Activated CD8-positive, alpha-beta T cell treated with anti-CD3 and anti-CD28 coated beads for 36 hours (primary cell): ENCODE measurements at places on chromosomes 5 and 9.

- no peak for DNase-seq
Observed at GRCh38 chr5:30001826-30002225, 1191.7 kb upstream of the CDH6 start.

- DNase-seq = no peak
Observed at GRCh38 chr9:87543251-87543650, 45.6 kb downstream of the DAPK1 start.

DNA sequence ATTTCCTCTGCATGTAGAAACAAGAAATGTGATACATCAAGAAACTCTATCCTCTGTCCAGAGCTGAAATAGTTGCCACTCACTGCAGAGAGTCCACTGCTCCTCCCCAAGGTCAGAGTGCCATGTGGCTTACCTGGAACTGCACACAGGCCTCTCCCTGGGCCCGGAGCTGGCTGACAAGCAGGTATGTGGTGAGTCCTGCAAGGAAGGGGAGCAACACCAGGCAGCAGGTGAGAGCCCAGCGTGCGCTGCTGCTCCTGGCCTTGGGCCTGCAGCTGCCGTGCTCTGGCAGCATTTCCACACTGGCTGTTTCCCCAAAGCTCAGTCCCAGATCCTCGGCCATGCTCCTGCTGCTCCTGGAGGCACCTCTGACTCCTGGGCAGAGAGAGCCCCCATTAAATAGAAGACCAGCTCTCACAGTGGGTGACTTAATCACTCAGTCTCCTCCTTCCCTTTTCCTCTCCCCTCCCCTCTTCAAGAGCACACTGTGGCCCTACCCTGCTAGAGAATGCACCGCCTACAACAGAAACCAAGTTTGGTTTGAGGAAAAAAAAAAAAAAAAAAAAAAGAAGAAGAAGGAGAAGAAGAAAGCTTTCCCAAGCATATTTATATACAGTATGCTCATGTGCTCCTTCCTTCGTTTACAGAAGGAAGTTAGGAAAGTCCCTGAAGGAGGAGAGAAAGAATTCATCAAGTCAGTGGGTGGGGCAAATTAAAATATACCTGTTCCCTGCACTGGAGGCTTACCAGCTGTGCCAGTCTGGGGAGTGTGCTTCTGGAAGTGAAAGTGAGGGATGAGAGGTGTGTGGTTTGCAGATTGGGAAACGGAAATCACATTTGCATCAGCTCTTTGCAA, at the start of gene TNFSF15:
TSS of gene TNFSF15 (minus strand) at position 370 of the 856 bp plus-strand sequence. CDS start at position 343, 27 bp downstream.
- peak; percentile 50 for DNase-seq

GRCh38 chr9:119282476-119283077, 86.7 kb downstream of the BRINP1 start:
- DNase-seq = no peak

DNA sequence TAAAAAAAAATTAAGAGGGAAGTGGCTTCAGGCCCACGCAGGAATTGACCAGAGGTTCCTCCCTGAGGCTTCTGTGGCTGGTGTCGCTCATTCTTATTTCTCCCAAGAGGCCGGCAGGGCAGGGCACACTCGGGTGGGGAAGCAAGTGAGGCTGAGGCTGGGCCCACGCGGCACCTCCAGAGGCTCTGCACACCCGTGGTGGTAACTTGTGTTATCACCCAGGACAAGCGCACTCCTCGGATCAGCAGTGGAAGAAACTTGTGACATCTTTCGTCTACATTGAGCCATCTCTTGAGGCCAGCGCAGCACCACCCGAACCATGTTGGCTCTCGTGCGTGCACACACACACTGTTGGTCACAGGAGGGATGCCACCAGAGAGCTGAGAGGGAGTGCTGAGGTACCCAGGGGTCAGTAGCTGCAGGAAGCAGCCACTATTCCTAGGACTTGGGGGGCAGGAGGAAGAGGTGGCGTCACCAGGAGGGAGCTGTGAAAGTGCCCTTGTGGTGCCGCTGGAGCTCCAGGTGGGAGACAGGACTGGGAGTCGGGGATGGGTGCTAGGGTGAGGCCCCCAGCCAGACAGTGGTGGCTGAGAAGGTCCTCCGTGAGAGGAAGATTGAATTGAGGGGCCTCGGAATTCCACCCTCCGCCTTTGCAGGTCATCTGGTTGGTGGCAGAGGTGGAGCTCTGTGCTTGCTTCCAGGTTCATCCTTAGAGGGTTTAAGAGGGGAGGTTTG, 6.4 kb downstream of the NDUFS6 start:
- no peak for DNase-seq

DNA sequence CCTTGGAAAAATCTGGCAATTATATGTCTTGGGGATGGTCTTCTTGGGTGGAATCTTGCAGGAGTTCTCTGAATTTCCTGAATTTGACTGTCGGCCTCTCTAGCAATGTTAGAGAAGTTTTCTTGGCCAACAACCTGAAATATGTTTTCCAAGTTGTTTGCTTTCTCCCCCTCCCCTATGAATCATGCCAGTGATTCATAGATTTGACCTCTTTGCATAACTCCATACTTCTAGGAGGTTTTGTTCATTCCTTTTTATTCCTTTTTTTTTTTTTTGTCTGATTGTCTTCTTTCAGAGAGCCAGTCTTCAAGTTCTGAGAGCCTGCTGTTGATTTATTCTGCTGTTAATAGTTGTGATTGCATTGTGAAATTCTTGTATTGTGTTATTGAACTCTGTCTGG, 56.7 kb upstream of the SLC44A1 start:
- no peak for DNase-seq

DNA sequence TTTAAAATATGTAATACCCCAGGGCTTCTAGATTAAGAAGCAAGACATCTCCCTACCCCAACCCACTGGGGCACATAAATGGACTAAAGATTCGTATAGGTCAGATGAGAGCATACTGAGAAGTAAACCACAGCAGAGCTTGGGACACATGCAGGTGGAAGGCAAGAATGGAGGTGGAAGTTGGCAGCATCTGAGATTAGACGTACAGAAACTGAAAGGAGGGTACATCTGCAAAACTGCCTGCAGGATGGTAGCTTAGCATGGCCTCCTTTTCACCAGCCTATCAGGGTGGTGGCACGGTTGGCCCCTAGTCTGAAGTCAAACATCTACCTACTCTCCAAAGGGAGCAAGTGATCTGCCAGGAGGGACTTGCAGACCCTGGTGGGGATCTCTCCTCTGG, 181.8 kb downstream of the TSSK1B start:
- no peak for DNase-seq

GRCh38 chr5:82257729-82258128, 20.4 kb downstream of the RPS23 start:
- no peak for DNase-seq

- DNase-seq = no peak
Observed at GRCh38 chr9:73548201-73548600, 396.5 kb downstream of the ANXA1 start.

- no peak for DNase-seq
Observed at GRCh38 chr5:36393656-36394428, 92.1 kb upstream of the RANBP3L start.

DNA sequence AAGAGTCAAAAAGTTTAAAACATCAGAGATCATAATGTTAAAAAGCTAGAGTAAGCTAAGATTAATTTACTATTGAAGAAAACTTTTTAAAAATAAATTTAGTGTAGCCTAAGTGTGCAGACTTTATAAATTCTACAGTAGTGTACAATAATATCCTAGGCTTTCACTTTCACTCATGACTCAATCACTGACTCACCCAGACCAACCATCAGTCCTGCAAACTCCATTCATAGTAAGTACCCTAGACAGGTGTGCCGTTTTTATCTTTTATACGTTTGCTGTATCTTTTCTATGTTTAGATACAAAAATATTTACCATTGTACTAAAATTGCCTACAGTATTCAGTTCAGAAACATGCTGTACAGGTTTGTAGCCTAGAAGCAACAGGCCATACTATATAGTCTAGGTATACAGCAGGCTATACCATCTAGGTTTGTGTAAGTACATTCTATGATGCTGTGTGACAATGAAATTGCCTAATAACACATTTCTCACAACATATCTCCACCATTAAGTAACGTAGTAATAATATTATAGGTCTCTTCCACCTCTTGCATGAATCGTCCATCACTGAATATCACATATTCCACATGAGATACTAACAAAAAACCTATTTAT, 59.2 kb downstream of the MEGF9 start:
- DNase-seq = peak; percentile 3

DNA sequence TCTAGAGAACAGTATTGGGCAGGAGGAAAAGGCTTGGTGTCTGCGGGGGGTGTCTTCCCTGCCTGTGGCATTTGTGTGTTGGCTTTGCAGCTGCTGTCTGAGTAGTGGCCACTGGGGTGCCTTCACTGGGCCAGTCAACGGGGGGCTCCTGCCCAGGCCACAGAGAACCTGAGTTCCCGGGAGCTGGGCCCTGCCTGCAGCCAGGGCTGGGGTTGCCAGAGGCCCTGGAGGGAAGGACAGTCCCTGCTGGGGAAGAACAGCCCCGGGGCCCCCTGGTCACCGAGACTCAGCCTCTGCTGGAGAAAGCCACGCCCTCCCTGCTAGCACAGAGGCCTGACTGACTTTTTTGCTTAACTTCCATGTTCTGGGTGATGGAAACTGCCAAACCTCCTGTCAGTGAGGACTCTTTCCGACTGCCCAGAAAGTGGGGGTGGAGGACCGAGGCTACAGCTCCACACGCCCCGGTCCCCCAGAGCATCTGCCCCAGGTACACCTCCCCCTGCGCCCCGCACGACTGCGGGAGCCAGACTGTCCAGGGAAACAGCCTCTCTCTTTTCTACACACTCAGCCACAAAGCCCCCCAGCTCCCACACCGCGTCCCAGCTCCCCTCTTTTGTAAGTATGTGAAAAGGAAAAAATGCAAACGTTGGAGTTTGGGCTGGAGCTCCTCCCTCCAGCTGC, 133.4 kb downstream of the DAB2IP start:
- DNase-seq = no peak

GRCh38 chr9:85978496-85978895, 37.5 kb downstream of the NAA35 start:
- no peak for DNase-seq

DNA sequence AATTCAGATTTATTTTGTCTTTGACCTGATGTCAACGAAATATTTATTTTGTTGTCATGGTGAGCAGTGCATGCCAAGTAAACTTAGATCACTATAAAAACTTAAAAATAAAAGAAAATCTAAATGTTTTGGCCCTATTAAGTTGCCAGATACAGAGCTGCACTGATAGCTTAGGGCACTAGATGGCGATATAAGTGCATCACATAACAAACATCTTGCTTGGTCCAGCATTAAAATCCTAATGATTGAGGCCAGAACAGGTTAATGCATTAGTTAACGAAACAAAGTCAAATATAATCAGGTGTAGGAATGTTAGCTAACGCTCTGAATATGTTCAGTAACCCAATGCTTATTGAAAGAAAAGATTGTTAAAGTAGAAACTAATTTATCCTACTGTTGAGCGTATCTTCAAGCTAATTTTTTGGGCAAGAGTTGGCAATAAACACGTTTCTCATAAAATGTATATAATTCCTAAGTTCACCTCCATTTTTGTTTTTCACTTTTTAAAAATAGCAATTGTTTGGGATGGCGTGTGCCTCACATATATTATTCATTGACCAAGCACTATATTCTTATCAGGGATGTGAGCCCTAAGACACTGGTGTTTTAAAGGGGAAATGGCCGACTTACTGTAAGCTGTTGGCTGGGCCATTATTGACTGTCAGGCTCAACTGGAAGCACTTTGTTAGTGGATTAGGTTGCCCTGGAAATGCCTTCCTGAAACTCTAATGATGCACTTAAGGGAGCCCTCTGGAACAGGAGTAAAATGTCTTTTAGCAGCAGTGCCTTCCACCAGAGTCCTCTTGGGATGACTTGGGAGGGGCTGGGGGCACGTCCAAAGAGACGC, 33.3 kb downstream of the KCTD16 start:
- peak; percentile 61 for DNase-seq

DNA sequence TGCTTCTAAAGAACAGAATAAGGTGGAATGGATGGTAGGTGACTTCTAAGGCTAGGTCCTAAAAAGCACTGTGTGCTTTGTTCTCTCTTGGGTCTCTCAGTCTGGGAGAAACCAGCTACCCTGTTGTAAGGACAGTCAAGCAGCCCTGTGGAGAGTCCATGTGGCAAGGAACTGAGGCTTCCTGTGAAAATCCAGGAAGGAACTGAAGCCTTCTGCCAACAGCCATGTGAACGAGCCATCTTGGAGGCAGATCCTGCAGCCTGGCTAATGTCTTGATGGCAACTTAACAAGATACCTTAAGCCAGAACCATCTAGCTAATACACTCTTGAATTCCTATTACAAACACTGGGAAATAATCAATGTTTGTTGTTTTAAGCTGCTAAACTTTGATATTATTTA, 100.1 kb upstream of the PCA3 start:
- DNase-seq = no peak

- no peak for DNase-seq
Observed at GRCh38 chr5:43802651-43803050, 199.7 kb downstream of the NNT start.

GRCh38 chr5:170534941-170535340, 31.1 kb downstream of the KCNIP1 start:
- no peak for DNase-seq

DNA sequence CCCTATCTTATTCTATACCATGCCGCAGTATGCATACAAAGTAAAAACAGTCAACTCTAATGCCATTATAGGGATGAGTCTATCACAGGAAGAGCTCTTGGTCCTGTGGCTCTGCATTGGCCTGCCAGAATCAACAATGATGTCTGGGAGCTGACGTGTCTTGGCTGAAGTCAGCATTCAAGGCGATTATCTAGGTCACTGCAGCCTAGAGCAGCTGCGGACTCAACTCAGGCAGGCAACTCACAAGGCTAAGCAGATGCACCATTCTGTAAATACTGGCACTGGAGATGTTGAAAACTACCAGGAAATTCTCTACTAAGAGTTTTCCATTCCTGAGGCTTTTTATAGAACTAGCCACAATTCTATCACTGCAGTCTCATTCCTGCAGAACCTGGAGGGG, 13.3 kb downstream of the SPATA9 start:
- no peak for DNase-seq

DNA sequence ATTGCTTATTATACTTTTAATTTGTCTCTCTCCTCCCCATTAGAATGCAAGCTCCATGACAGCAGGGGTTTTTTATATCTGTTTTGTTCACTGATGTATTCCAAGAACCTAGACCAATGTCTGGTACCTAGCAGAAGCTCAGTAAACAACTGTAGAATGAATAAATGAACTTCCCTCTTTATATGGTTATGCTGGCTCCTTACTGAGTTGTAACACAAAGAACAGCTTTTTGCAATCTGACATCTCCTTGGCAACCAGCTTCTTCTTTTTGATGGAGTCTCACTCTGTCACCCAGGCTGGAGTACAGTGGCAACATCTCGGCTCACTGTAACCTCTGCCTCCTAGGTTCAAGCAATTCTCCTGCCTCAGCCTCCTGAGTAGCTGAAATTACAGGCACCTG, 13.6 kb downstream of the TRMO start:
- no peak for DNase-seq

- DNase-seq = no peak
Observed at GRCh38 chr5:149635394-149635793, 54.1 kb downstream of the ARHGEF37 start.
